ENCODE measurements at places on chromosomes 7 and 10.

DNA sequence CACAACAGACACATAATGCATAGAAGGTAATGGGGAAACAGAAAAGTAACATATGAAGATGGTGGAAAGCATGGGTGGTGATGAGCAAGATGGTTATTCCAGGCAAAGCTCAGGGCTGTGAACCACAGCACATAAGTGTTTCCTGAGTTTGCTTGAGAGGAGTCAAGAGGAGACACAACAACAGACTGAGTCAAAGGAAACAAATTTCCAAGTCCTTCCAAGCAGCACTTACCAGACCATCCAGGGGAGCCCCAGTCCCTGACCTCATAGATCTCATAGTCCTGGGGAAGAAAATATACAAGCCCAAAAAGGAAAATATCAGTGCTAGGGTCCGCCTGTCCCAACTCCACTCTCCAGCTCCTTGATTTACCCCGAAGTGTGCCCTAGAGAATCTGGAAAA, 216.6 kb upstream of the FZD1 start:
- no peak for DNase-seq

DNA sequence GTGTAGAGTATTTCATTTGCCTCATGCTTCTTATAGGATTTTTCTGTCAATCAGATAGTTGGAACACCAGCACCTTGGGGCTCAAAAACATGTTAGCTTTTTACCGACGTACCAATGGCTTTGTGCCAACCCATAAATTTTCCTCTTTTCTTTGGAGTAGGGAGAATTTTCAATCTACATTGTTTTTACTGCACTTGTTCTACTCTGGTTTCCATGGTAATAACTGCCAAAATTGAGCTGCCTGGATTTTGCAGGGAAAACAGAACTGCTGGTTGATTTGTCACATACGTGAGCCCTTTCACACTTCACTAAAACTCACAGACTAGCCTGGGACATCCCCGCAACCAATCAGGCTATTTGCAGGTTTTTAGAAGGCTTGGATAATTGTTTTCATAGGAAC, 189.7 kb downstream of the ARHGAP21 start:
- no peak for DNase-seq

DNA sequence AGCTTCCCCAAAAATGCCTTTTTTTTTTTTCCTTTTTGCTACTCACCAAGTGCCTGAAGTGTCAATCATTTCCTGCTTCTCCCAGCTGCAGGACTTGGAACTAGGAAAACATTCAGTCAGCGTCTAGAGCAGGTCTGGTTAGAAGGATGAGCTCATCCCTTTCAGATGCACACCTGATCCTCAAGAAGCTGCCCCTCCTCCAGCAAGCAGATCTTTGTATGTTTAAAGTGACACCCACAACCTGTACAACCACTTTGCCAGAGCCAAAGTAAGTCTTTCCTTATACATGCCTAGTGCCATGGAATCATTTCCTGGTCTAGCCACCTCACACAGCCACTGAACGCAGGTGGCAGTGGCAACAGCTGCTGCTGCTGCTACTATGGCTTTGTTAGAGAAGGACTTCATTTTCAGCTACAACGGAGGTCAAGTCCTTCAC, 10.4 kb upstream of the USP54 start:
- DNase-seq = no peak

DNA sequence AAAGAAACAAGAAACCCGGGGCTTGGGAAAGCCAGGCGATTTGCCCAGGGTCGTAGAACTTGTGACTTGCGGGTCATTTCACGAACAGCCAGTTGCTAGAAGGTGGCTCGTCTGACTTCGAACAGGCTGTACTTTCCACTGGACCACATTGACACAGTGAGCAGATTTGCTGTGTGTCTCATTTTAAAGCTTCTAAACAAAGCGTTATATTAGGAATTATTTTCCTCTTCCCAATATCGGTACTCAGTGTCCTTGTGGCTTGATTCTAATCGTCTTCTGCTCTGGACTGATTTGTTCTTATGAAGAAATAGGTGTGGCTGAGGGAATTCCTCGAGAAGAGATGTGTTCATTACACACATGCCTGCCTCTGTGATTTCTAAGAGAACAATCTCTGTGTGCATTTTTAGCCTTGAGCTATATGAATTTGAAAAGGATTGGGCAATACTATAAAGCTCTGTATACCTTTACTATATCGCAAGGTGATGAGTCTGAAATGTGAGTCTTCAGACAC, 150.0 kb upstream of the PRR15 start:
- DNase-seq = no peak

- DNase-seq = no peak
These were observed 7.1 kb upstream of the MALSU1 start for GRCh38 chr7:23291957-23292560.

- no peak for DNase-seq
These were observed 263.2 kb downstream of the DGKB start for GRCh38 chr7:14639329-14639728.

DNA sequence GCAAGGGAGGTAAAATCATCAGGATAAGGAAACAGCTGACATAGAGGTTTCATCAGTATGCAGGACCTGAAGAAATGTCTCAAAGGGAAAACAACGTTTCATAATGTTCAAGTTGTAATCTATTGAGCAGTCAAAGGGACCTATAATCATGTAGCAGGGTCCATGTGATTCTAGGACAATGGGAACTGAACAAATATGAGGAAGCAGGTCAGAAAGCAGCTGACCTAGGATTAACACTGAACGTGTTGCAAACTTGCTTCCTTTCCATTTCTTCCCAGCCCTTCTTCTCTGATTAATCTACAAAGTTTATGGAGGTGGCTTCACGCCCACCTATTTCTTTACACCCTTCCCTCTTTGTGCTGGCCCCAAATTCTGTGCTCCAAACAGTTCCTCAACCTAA, 256.9 kb upstream of the AKR1E2 start:
- DNase-seq = no peak

GRCh38 chr7:36962367-36962766, 238.1 kb upstream of the AOAH start:
- DNase-seq = no peak

- no peak for DNase-seq
These were observed 8.3 kb downstream of the NUDT5 start for GRCh38 chr10:12187321-12187905.

DNA sequence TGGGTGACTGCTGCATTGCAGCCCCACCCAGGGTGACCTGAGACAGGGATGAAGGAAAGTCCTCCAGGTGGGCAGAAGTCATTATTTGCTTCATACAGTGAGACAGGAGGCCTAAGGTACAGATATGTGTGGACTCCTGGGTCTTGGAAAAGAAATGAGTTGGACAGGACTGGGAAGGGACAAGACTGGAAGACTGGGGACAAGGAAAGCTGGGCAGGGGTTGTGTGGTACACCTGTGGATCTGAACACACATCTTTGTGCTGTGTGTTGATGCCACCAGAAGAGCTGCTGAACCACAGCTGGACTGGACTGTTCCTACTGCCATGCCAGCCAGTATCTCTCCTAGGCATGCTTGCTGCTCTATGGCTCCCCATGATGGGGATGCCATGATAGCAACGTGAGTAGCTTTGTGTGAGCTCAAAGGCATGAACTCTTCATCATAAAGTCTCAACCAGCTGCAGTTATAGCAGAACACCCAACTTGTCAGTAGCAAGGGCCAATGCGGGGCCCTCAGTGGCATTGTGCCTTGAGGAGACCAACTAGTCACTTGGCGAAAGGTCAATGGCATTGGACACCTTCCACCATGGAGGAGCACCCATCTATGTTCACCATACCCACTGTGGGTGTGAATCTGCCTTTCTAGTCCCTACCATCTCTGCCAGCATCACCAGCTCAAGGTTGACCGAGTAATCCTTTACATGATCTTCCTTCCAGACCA, 76.0 kb upstream of the GRB10 start:
- no peak for DNase-seq

DNA sequence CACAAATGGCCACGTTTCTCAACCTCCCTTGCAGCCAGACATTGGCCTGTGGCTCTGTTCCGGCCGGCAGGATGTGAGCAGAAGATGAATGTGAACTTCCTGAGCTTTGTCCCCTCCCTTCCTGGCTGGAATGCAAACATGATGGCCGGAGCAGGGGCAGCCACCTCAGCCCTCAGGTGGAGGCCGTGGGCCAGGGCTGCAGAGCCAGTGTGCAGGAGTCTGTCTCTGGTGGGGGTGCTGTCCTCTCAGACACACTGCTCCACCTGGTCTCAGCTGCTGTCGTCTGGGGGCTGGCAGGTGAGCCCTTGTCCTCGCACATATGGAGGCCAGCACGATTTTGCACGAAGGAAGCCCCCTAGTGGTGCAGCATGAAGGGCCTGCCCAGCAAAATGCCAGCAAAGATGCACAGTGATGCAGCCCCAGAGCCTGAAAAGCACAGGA, 25.3 kb upstream of the PWWP2B start:
- no peak for DNase-seq

DNA sequence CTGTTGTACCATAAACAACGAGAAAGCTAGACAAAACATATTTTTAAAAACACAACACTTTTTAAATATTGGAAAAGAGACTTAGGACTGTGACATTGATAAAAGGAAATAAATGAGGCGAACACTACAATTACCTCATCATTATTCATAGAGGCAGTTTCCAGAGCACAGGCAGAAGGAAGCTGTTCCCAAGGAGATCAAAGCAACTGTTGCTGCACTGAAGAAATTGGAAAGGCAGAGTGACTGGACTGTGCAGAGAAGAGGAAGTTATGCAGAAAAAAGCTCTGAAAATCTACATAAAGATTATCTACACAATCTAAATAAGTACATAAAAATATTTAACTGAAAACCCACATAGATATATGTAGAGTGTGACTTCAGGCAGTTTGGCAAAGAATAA, 32.8 kb downstream of the MYO3A start:
- no peak for DNase-seq

GRCh38 chr10:30070001-30070685, 10.8 kb upstream of the JCAD start:
- DNase-seq = no peak

GRCh38 chr7:115198143-115198542, 276.2 kb downstream of the MDFIC start:
- DNase-seq = no peak

- DNase-seq = no peak
These were observed 9.1 kb upstream of the PRKAR2B start for GRCh38 chr7:107035446-107035845.

DNA sequence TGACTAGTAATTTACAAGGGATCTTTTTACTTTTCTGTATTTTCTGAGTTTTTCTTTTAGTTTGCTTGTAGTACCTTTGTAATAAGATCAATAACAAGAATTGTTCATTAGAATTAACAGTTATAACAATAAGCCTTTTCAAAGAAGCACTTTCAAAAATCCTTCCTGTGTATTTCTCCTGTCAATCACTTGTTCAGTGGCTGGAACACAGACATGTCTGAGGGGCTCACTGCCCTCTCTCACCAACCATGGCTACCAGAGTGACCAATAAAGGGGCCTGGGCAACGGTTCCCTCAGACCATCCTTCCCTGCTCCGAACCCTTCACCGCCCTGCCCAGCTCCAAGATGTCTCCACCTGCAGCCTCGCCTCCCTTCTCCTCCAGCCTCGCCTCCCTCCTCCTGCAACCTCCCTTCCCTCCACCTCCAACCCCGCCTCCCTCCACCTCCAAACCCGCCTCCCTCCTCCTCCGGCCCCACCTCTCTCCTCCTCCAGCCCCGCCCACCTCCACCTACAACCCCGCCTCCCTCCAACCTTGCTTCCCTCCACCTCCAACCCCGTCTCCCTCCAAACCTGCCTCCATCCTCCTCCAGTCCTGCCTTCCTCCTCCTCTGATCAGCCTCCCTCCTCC, 353.4 kb downstream of the TNS3 start:
- no peak for DNase-seq

GRCh38 chr7:155818154-155818819, 6.0 kb upstream of the SHH start:
- DNase-seq = no peak

GRCh38 chr7:69434398-69434815, 163.9 kb upstream of the AUTS2 start:
- no peak for DNase-seq
